ENCODE measurements at places on chromosomes 1 and 21.

DNA sequence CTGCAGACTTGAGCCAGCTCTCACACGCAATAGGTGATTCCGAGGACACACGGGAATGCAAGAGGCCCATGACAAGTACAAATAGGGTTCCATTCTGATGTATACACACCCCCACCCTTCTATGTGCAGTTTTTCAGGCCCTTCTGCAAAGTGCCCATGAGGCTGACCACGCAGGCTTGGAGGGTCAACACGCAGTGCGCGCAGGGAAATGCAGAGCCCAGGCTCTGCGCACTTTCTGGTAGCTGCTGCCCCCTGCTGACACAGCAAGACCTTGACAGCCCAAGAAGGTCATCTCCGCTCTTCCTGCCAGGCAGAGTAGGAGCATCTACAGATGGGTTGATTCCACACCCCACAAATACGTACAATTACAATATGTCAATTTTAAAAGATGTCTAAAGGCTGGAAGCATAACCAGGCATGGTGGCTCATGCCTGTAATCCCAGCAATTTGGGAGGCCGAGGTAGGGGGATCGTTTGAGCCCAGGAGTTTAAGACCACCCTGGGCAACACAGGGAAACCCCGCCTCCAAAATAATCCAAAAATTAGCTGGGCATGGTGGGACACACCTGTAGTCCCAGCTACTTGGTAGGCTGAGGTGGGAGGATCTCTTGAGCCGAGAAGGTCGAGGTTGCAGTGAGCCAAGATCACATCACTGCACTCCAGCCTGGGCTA lies 18.5 kb downstream of the SH3BP5L start:
- peak; percentile 83 for DNase-seq

DNA sequence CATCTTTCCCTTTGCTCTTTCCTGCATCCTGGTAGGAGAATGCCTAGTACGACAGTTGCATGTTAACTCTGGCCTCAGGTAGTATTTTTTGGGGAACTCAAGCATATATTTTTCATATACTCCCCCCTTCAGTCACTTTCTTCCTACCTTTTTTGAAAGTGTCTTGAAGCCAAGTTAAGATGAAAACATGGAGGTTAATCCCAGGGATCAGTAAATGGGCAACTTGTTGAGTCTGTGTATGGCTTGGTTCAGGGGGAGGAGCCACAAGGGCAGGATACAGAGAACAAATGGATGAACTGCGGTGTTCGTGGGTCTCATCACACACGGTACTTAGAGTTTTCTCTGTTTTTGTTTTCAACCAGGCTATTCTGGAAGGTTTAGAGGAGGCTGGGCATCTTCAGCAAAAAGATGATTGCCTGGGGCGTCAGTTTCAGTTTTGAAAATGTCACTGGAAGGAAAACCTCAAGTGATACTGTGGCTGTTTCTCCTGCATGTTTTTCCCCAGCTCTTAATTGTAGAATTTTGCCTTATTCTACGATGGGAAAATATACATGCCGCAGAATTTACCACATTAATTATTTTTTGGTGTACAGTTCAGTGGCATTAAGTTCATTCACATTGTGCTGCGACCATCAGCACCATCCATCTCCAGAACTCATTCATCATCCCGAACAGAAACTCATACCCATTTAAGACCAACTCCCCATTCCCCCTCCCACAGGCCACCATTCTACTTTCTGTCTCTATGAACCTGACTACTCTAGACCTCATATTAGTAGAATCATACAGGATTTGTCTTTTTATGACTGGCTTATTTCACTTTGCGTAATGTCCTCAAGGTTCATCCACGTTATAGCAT lies 71.5 kb downstream of the MAP10 start:
- no peak for DNase-seq

- DNase-seq = no peak
These were observed 9.7 kb downstream of the ACBD3 start for GRCh38 chr1:226176870-226177269.

GRCh38 chr21:33855190-33855589 lies 60.4 kb downstream of the ATP5PO start:
- DNase-seq = peak; percentile 58

GRCh38 chr1:167819849-167820683 lies 93.9 kb downstream of the ADCY10 start:
- DNase-seq = peak; percentile 82

- no peak for DNase-seq
These were observed 1.7 kb downstream of the MARCKSL1 start for GRCh38 chr1:32334274-32334861.

DNA sequence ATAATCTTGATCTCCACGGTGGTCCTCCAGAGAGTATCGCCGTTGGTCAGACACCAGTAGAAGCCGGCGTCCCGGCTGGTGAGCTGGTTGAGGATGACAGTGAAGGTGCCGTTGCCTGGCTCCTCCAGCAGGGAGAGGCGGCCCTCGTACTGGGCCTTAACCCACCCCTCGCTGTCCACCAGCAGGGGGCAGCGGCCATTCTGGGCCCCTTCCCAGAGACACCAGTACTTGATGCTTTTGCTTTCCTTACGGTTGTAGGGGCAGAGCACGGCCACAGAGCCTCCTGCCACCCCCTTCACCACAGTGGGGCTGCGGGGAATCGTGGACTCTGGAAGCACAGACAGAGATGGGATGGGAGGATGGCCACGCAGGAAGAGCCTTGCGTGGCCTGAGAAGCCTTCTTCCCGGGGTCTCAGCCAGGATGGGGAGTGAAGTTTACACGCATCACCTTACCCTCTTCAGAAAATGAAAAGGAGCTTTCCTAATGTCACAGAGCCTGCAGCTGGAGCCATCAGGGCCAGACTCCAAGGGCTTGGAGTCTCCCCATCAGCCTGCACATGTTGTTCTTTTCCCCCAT lies 10.7 kb downstream of the PIGR start:
- DNase-seq = peak; percentile 90

DNA sequence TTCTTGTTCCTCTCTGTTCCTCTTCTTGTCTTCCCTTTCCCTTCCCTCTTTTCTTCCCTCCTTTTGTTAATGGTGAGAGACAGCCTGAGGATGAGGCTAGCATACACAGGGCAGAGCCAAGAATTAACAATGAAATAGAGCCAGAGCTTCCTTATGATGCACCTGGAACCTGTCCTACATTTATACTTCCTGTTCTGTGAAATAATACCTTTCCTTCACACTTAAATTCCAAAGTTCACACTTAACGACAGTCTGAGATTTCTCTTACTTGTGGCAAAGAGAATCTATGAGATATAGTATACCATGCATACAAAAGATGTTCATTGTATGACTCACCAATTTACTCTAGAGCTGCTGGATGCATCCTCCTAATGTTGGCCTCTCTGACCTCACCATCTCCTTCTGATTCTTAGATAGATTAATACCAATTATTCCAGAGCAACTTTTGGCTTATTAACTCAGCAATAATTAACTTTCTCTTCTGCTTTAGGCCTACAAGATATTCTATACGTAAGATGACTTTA lies 30.8 kb upstream of the TSNAX start:
- no peak for DNase-seq

DNA sequence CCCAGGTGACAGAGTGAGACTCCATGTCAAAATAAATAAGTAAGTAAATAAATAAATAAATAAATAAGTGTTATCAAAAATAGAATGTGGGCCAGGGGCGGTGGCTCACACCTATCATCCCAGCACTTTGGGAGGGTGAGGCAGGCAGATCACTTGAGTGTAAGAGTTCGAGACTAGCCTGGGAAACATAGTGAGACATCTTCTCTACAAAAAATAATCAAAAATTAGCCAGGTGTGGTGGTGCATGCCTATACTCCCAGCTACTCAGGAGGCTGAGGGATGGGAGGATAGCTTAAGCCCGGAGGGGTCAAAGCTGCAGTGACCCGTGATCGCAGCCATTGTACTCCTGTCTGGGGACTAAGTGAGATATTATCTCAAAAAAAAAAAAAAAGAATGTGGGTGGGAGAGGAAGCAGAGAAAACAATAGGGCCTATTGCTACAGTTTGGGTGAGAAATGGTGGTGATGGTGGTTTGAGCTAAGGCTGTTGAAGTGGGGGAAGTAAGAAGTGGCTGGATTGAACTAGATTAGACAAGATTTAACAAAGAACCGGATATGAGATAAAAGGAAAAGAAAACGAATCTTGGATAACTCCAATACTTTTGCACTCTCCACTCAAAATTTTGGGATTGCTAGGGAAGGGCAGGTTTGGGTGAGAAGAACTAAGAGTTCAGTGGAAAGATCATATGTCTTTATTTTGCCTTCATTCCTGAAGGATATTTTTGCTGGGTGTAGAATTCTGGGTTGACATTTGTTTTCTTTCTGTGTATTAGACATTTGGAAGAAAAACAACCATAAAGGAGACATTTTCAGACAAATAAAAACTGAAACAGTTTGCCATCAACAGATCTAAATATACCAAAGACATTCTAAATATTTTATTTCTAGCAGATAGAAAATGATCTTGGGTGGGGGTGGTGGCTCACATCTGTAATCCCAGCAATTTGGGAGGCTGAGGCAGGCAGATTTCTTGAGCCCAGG lies 57.1 kb upstream of the SPOCD1 start:
- DNase-seq = no peak

DNA sequence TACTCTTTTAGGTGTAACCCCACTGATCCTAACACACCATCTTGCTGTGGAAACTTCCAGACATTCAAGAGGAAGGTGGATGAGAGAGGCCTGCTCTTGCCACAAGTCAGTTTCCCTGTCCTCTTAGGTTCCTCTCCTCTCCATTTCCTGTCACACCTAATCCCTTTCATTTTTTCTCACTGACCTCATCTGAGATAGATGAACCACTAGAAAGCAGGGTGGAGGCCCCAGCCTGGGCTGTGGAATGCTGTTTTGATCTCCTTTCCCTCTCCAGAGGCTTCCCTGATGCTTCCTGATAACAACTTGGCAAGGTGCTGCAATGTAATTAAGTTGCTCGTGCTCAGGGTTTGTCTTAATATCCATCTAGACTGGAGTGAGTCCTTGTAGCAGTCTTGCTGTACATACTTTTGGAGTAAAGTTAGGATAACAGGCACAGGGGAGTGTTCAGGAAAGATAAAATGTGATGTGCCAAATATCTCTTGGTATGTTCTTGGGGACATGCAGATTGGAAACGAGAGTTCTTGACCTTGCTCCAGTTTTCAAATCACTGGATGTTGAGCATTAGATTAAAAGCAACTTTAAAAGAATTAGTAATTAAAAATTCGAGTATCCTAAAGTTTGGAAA lies 11.2 kb downstream of the LRRC42 start:
- DNase-seq = peak; percentile 22

GRCh38 chr1:43547538-43548072 lies 16.9 kb downstream of the PTPRF start:
- no peak for DNase-seq

DNA sequence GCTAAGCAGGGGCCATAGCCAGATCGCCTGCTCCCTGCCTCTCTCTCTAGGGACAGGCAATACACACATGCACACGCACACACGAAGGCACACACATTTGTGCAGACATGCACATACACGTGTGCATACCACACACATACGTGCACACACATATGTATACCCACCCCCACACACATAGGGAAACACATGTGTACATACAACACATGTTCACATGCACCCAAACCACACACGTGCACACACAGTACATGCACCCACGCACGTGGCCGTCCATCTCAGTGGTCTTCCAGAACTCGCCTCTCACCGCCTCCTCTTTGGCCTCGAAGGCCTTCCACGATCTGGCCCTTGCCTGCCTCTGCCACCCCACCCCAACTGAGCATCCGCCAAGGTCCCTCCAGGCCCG lies 25.3 kb upstream of the PEX10 start:
- no peak for DNase-seq

DNA sequence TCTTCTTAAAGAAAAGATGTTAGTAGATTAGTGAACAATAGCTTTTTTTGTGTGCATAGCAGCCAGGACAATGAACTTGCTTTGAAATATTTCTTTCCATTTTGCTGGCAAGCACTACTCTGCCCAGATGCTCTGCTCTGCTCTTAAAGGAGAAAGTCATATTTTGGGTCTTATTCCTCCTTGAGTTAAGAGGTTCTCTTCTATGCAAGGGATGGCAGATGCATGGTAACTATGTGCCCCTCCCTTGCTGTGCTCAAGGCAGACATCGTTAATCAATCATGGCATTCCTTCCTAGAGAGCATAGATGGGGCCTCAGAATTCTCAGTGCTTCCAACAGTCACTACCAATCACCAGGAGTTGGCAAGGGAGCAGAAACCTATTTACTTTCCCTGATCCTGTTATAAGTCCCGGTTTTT lies 27.6 kb downstream of the NIPAL3 start:
- DNase-seq = peak; percentile 44

- DNase-seq = no peak
These were observed 2.0 kb upstream of the ZBTB40 start for GRCh38 chr1:22449636-22450035.

GRCh38 chr1:154869351-154870114 lies 548 bp downstream of the KCNN3 start:
- no peak for DNase-seq

- DNase-seq = no peak
These were observed 163.7 kb upstream of the POU3F1 start for GRCh38 chr1:38210021-38210894.

- peak; percentile 85 for DNase-seq
These were observed 28.1 kb downstream of the AHDC1 start for GRCh38 chr1:27575840-27576331.

- no peak for DNase-seq
These were observed 71.8 kb downstream of the SPAG17 start for GRCh38 chr1:118113261-118113660.

DNA sequence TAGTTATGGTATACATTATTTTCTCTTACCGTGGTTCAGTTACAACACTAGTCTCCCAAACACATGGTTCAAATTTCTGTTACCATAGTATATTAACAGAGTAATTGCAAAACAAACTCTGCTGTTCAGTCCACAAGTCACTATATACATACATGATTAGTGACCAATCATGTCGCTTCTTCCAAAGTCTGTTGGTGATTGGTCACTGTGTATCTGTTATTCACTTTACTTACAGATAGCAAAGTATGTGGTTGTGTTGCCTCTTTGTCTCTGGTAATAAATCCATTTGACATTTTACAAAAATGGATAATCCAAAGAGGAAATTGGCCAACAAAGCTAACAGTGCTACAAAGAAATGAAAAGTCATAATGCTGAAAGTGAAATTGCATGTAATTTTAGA lies 107.2 kb downstream of the RABGAP1L start:
- no peak for DNase-seq

DNA sequence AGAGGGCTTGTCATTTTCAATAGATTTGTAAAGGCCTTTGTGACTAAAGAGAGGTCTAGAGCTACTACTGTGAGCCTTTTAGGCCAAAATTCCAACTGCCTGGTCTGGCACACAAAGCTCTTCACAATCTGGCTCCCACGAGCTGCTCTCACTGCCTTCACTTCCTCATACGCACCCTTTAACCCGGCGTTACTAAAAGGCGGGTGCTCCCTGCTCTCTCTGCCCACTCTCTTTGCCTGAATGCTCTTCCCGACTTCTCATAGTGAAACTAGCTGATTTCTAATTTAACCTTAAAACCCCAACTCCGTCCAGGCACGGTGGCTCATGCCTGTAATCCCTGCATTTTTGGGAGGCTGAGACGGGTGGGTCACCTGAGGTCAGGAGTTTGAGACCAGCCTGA lies 14.2 kb downstream of the BSDC1 start:
- no peak for DNase-seq
